ENCODE measurements at places on chromosomes 13 and 19.

DNA sequence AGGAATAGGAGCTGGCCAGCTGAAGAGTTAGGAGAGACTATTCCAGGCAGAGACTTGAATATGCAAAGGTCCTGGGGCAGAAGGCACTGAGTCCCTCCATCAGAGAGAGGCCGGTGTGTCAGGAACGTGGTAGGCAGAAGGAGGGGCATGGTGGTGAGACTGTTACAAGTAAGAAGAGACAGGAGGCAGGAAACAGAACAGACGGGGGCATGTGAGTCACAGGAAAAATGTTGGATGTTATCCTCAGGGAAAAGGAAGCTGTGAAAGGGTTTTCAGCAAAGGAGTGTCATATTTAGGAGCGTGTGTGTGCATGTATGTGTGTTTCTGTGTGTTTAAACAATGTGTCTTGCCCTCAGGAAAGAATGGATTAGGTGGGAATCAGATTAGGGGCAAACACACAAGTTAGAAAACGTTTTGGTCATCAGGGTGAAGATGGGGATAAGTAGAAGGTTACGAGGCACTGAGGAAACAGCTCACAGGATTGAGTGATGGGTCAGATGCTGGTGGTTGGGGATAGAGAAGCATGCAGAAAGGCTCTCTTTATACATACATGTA, 1.1 kb downstream of the EDDM13 start:
- DNase-seq, result no peak

GRCh38 chr13:18714889-18715288, 466.7 kb downstream of the TUBA3C start:
- DNase-seq, result no peak

DNA sequence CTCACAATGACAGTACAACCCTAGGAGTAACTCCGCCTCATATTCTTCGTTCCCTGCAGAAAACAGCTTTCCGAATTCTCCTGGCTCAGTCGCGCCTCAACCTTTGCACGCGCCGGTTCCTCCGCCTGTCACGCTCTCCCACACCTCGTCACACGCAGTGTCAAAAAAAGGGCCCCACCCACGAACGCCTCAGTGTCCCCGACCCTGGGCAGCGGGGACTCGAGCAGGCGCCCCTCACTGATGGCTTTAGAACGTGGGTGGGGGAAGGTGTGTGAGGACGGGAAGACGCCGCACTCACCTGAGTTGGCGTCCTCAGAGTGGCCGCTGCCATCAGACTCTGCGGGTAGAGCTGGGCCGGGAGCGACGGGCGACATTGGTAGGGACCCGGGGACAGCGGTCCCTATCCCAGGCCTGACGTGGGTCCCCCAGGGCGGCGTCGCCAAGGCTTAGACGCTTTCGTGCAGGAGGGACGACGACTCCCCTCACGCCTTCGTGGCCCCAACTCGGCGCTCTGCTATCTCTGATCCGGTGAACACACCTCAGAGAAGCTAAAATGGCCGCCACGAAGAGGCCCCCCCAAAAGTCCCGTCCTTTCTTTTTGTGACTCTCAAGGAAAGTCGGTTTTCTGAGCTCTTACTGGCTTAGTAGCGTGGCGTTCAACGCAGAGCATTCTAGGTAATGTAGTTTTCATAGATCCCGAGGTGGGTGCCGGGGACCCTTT, at the start of gene ZNF154:
TSS of gene ZNF154 (minus strand) at position 564 of the 721 bp plus-strand sequence. CDS start at position 331, 233 bp downstream.
- DNase-seq, result no peak

GRCh38 chr13:37094099-37094498, 11.4 kb downstream of the CSNK1A1L start:
- DNase-seq, result no peak

DNA sequence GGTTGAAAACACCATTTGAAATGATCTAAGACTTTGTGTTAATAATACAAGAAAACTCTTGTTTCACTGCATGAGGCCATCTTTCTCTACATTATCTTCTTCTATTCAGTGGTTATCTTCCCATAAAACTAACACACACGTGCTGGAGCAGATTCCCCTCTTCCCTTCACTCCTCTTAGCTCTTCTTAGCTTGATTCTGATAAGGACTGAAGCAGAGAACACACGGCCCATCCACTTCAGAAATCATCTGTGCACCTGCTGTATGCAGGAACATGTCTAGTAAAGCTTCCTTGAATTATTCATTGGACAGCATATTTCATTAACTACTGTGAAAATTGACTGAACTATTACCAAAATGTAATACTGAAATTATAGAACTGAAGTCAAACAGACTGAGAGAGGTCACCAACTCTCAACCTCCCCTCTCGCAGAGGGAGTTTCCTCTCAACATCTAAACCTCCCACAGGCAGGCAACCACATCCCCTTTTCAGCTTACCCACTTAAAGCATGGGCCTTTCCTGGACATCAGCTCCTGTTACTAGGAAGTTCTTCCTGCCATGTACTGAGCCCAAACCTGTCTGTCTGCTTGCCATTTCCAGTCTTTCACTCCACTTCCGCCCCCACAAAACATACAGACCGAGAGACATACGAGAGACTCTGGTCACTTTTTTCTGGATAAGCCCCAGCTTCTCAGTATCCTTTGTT, 113.9 kb downstream of the CRYL1 start:
- peak; percentile 94 for DNase-seq

- no peak for DNase-seq
Observed at GRCh38 chr19:10766671-10767201, 48.9 kb downstream of the DNM2 start.

All from NB4 (cell line).